NCI-H526 treated with DMSO at 0.1 percent for 48 hours (cell line): ENCODE measurements at places on chromosomes 11 and 22.

DNA sequence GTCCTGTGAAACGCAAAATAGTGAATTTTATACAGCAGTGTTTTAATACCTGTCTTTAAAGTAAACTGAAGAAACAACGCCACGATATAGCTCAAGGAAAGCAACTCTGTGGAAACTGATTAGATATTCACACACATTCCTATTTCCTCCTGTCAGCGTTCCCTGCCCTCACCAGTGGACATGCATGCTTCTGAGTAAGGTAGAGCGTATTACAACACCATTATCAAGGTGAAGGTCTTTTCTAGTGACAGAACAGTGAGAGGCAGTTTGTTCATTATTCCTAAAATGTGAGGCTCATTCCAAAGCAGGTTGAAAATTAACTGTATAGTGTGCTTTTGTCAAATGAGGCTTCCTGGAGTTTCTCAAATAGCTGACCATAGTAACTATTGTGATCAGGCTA is 153.1 kb downstream of the DDX10 start:
- DNase-seq, result no peak

DNA sequence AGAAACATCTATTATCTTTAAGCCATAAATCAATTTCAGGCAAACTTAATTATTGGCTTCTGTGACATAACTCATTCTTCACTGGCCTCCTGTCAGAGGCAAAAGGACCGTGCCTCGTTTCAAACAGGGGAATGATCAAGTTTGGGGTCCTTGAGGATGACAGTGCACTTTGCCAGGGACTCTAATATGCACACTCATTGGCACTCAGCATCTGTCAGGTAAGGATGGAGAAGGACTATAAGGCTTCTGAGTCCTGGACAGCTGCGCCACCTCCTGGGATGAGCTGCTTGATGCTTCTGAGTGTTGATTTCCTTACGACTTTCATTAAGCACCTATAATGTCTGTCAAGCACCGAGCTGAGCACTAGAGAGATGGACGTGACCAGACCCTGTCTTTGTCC is 20.2 kb downstream of the BPIFC start:
- DNase-seq, result peak; percentile 7

GRCh38 chr11:116691771-116692177 is 81.0 kb downstream of the BUD13 start:
- DNase-seq, result peak; percentile 61

DNA sequence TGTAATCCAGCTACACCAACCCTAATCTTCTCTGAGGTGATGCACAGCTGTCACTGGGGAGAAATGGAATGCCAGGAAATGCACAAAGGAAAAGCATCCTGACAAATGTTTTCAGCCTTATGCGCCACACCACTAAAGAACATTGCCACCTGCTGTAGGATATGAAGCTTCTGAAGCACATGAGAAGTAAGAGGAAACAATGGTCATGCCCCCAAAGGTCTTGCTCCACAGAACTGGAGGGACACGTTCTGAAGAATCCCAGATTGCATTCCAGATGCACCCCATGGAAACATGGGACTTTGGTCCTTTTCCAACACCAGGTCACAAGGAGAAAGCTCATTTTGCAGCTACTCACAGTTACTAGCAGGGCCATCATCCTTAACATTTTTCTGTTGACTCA is 48.7 kb upstream of the ZBED5 start:
- DNase-seq, result no peak

DNA sequence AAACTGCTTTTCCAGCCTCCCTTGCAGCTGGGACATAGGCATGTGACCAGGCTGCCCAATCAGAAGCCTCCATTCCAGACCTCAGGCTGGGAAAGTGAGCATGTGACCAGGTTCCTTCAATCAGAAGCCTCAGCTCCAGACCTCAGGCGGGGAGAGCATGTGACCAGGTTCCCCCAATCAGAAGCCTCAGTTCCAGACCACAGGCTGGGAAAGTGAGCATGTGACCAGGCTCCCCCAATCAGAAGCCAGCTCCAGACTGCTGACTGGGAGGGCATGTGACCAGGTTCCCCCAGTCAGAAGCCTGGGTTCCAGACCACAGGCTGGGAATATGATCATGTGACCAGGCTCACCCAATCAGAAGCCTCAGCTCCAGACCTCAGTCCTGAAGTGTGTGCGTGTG is 11.7 kb upstream of the IL2RB start:
- no peak for DNase-seq

GRCh38 chr22:25176175-25176574 is 23.5 kb upstream of the CRYBB3 start:
- no peak for DNase-seq

- DNase-seq, result no peak
Observed at GRCh38 chr11:61954851-61955421, 4.8 kb downstream of the BEST1 start.

DNA sequence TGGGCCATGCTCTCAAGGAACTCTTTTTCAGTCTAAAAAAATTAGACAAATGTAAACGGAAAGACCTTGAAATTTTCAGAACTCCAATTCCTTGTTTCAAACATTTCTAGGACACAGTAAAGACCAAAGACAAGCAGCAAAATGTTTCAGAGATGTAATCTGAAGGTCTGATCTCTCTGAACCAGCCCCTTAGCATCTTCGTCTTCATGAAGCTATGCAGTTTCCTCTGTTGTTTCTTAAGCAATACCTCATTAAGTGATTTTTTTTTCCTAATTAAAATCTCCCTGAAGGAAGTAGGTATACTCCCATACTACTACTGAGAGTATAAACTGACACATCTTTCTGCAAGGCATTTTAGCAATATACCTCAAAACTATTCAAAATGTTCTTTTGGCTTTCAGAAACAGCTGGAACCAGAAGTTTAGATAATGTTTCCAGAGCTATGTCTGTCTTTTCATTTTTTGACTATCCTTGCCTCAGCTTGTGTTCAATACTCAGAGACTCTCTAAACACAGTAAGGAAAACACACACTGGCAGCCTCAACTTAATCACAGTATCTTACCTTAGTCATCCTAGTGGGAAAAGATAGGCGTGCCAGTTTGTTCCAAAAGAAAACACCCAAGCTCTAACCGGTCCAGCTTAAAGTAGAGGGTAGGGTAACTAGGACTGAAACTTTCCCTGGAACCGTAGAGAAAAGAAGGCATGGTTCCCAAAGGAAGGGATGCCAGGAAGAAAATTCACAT is 25.1 kb downstream of the SBF2 start:
- no peak for DNase-seq

- DNase-seq, result no peak
Observed at GRCh38 chr22:30235687-30236170, 10.8 kb downstream of the LIF start.

DNA sequence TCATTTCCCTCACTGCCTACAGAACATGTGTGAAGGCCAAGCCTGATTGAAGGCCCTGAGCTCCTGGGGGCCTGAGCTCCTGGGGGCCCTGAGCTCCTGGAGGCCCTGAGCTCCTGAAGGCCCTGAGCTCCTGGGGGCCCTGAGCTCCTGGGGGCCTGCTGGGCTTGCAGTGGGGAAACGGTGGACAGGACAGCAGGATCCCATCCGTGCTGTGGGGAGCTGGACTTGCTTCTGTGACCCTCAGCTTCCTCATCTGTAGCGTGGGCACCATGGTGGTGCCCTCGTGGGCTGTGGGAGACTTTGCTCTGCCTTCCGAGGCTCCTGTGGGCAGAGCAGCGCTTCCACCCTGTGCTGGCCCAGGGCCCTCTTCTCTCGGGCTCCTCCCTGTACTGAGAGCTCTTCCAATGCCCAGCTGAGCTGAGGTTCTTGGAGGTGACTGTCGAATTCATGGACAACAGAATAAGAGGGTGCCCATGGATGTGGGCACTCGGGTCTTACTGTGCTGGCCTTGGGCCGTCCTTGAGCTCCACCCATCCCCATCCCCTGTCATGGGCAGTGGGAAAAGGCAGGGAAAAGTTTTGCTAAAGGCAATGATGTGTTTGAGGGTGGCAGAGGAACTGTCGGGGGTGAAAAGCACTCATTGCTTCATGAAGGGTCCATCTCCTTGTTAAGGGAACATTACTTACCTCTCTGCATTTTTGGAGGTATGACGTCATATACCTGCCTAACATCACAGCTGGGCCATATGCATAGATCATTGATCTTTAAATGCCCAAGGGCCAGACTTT is 786.7 kb downstream of the TBC1D22A start:
- no peak for DNase-seq

- DNase-seq, result no peak
Observed at GRCh38 chr22:40196628-40197360, 19.1 kb downstream of the TNRC6B start.

DNA sequence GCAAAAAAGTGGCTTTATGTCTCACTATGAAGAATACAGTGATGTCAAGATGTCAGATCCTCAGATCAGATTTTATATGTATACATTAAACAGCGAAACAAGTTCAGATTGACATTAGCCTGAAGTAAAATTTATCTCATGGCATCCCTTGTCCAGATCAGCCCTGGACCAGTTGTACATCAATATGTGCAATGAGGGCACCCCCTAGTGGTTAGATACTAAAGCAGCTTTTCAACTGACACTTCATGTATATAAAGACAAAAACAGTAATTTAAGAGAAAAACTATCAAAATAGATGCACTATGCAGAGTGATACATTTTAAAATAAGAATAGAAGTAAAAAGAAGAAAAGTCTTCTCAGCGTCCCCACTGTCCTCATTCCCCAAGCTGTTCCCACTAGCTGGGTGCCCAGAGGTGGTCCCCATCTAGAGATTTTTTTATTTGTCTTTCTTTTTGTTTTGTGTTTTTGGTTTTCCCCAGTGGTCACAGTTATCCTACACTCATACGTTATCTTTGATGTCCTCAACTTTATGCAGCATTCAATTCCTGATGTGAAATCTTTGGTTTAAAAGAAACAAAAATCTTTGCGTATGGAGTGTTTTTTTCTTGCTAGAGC is 2193.4 kb upstream of the RAG2 start:
- DNase-seq, result peak; percentile 12

DNA sequence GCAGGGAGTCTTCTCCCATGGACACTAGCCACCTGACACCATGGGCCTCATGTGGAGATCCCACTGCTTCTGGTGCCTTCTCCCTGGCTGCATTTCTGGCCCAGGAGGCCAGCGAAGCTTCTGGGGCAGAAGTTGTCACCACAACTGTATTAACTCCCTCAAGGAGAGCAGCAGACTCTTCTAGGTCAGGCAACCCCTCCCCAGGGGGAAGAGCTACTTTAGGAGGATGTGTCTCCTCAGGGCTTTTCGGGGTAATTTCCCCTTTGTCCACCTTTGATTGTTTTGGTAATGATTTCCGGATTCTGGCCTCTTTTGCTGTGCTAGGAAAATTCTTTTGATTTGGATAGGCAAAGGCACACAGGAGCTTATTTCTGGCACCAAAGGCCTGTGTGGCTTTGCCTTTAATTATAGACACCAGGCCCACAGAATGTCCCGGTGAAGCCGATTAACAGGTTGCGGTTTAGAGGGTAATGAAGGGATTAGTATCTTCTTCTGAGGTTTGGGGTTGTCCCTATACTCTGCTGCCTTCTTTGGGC is 8.9 kb upstream of the UCP2 start:
- no peak for DNase-seq

DNA sequence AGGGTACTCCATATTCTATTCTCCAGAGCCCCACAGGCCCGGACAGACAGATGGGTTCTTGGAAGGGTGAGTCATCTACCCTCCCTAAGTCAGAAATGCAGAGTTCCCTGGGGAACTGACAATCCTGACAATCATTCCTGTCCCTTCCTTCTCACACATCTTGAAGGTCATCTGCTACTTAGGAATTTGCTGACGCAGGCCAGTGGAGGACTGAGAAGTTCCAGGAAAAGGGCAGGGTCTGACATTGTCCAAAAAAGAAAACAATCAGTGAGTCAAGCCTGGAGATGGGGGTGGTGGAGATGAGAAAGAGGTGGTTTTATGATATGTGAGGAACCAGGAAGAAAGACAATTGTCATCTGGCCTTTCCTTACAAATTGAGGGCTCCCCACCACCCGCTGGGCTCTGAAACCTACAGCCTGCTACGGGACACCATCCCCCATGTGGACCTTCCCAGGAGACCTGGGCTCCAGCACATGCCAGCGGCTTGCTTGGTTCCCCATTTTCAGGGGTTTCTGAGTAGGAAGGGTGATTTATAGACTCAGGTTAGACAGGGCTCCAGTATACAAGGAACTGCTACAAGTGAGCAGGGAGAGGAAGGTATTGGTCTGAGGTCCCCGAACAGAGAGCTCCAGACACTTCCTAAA is 12.9 kb downstream of the CD59 start:
- no peak for DNase-seq

GRCh38 chr11:115017529-115017928 is 339.2 kb downstream of the NXPE2 start:
- DNase-seq, result no peak

DNA sequence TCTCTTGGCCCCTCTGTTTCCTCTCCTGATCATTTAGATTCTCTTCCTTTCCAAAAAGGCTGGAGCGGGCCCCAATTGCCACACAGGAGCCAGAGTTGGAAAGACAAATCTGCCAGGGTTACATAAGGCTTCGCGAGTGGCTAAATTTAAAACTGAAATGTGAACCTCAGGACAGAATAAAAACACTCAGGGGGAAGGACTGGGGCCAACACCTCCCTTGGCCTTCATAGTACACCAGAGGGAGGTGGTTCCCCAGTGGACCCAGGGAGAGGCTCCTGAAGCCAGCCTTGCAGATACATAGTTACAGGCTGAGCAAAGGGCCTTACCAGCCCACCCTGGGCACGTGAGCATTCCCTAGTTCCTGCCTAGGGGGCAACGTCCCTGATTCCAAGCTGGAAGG is 150.1 kb downstream of the MN1 start:
- DNase-seq, result no peak
